ENCODE measurements at places on chromosomes 4 and X.

DNA sequence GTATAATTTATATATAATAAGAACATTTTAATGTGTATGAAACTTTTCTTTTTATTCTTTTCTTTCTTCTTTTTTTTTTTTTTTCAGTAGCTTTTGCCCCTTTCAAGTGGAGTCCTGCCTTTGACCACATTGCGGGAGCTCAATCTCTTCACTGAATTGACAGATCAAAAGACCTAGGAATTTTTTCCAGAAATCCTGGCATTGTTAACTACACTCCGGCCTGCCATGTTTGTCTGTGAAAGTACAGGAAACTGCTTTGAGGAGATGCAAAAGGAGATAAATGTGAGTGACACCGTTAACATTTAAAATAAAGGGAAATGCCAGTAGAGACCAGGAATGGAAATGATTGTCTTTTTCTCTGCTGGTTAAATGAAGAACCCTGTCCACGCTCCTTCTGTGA, 159.3 kb upstream of the VCX3A start:
- DNase-seq, result no peak

- DNase-seq, result no peak
Measured at GRCh38 chrX:37472836-37473235, 98.6 kb upstream of the LANCL3 start.

DNA sequence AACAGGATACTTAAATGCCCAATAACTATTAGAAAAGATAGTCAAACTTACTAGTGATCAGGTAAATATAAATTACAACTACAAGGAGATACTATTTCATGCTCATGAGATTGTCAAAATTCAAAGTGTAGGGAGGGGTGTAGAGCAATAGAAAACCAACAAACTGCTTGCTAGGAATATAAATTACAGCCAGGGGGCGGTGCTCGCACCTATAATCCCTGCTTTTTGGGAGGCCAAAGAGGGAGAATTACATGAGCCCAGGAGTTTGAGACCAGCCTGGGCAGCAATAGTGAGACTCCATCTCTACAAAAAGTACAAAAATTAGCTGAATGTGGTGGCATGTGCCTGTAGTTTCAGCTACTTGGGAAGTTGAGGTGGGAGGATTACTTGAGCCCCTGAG, 556.5 kb upstream of the NR3C2 start:
- no peak for DNase-seq

GRCh38 chrX:131987252-131987651, 35.9 kb upstream of the STK26 start:
- DNase-seq, result no peak

DNA sequence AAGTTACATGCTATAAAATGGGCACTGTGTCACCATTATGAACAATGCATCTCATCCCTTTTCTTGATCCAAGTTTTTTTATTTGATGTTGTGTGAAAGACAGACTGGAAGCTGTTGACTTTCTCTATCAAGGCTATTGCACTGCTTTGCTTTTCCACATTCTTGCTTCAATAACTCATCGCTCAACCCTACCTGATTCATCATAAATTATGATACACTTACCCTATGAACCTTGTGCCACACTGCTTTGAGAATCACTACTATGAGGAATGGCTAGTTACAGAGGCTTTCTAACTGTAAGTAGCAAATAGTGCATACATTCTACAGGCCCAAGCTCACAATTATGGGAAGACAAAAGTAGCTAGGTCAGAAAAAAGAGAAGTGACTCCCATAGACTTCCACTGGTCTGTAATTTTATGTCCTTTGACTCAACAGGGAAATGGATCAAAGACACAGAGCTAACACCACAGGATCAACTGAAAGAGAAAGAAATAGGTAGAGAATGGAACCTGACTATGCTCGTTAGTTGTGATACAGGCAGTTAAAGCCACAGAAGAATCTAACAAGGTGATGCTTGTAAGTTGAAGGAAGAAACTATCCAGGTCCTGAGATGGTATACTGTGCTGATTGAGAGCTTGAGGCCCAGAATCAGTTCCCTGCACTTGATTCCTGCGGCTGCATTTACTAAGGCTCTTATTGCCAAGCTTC, 163.5 kb downstream of the PPP3CA start:
- DNase-seq, result no peak

DNA sequence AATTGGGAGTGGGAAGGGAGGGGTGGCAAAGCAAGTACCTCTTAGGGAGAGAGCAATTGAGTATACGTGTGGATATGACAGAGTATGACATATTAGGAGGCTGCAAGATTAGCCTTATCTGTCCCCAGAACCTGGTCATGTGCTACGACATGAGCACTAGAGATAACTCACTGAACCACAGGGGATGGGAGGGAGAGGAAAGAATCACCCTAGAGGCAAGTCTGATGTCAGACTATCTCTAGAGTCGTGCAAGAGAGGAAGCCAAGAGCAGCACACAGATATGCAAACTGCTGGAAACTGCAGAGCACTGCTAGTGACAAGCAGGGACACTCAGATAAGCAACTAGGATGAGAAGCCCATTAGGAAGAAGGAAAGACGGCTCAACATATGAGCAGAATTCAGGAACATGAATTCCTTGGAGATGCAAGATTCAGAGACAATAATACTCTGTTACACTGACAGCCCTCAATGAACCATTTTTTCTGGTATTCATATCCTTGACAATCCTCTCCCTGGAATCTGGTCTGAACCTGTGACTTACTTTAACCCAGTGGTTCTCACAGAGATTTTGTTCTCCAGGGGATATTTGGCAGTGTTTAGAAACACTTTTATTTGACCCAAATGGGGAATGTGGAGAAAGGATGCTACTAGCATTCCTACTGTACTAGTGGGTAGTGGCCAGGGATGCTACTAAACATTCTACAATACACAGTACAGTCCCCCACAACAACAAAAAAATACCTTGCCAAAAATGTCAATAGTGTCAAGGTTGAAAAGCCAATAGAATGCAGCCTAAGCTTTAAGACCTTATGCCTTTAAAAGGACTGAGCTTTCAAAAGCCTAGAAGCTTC, 84.0 kb upstream of the BMP2K start:
- DNase-seq, result no peak

GRCh38 chr4:151442002-151442401, 33.0 kb downstream of the FHIP1A start:
- DNase-seq, result no peak

DNA sequence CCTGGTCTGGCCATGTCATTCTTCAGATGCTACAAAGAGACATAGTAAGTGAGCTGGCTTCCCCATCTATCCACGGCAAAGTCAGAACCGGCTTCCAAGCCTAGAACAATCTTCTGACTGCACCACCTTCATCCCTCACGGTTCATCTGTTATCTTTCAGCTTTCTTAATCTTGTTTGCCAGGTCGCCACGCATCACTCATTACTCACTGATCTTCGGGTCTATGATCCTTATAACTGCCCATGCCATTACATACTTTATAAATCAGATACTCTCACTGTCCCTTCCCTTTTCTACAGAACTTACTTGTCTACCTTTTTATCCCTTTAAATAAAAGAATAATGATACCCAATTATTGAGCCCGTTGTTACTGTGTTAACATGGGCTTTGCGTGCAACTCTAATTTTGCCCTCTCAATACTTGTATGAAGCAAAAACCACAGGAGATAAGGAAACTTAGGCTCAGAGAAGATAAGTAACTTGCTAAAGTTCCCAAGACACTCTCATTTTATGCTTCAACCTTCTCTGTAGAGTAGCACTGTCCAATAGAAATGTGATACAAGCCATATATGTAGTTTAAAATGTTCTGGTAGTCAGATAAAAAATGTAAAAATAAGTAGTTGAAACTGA, 171.7 kb downstream of the AMELX start:
- no peak for DNase-seq

DNA sequence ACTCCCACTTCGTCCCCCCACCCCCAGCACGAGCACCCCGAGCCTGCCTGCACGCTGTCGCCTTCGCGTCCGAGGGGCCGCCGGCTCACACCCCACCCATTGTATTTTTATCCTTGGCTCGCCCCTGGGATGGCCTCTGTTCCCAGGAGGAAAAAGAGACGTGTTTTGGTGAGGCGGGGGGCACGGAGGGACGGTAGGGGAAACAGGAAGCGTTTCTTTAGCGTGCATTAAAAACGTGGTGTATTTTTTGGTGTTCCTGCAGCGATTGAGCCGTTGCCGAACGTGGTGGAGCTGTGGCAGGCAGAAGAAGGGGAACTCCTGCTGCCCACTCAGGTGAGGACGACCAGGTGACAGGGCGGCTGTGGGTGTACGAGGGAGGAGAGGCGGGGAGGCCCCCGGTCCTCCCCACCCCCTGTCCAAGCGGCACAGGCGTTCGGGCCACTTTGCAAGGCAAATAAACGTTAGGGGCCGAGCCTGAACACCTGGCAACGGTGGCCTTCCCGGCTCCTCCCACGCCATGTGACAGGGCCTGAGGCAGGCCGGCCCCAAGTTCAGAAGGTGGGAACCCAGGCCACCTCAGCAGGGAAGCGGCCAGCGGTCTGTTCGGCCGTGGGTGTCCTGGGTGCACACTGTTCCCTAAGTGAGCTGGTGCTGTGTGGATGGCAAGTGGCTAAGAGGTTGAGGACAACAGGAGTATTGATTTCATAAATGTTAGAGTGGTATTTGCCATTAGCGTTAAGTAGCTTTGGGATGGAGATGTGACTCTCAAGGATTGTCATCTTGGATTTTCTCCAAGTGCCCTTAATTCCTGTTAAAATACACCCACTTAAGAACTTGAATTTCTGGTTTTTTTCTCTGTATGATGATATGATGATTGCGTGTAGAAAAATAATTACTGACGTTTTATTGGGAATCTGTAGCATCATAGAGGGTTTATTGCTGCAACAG, 1.1 kb downstream of the TMEM131L start:
- DNase-seq, result peak; percentile 47

DNA sequence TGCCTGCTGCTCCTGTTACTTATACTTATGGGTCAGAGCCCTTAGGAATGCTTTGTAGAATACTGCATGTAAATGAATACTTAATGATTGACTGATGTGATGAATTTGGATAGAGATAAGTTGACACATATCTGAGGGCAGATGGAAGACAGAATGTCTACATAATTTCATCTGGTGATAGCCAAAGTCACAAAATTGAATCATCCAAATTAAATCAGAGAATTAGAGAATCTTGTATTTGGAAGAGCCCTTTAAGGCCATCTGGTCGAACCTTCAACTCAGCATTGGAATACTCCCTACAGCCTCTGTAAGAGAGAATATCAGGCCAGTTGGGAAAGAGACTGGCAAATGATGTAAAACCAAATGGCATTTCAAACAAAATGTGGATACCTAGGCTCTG, 944.8 kb downstream of the RPA4 start:
- no peak for DNase-seq

GRCh38 chr4:44927399-44928380, 201.3 kb upstream of the GNPDA2 start:
- DNase-seq, result peak; percentile 25

DNA sequence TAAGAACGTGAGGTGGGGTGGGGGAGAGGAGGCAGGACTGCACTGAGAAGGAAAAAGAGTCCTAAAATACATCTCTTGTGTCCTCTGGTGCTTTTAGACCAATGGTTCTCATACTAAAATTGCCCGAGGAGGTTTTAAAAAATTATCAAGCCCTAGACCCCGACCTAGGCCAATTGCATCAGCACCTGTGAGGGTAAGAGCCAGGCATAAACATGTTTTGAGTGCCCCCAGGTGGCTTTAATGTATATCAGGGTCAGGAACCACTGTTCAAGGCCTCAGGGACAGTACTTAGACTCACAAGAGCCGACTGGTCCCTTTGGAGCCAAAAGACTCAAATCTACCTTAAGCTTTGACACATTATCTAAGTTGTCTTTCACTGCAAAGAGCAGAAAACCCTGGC, 37.5 kb upstream of the TMEM150C start:
- no peak for DNase-seq

- DNase-seq, result no peak
Measured at GRCh38 chr4:175784986-175785525, 27.0 kb downstream of the GPM6A start.

DNA sequence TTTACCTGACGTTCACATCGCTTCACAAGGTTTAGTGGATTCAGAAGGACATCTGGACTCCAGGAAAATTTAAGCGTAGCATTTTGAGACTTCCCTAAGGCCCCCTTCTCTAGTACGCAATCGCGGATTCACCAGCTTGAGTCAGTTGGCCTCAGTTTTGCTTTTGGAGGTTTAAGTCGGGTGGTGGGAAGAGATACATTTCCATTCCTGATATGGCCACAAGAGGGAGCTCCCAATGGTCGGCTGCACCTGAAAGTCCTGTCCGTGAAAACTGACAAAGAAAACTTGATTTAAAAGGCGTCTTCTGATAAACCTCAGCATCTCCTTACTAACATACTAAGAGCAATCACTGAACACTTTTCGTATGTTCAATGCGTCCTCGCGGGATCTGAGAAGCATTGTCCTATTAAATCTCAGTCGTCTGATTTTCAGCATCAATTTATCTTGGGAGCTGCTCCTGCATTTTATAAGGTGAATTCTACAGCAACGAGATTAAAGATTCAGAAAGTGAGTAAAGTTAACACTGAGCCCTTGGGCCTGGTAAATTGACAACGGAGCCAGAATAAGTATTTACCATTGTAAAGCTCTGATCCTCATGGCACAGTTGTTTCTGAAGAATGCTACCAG, 50.6 kb downstream of the LGI2 start:
- peak; percentile 65 for DNase-seq

GRCh38 chr4:77172336-77172735, 15.3 kb downstream of the CCNG2 start:
- DNase-seq, result no peak

DNA sequence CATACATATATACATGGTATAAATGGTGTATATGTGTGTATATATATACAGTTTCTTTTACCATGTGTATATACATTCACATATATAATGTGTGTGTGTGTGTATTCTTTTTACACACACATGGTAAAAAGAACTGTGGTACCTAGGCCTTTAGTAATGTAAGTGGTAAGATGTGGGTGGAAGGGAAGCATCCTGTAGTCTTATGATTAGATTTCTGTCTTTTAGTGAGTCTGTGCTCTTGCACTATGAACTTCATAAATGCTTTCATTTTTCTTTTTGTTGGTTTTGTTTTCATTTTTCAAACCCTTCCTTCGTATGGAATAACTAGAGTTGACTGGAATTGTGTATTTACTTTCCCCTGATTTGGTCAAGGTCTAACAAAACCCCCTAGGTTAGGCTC, 12.1 kb downstream of the PABPC4L start:
- DNase-seq, result no peak

DNA sequence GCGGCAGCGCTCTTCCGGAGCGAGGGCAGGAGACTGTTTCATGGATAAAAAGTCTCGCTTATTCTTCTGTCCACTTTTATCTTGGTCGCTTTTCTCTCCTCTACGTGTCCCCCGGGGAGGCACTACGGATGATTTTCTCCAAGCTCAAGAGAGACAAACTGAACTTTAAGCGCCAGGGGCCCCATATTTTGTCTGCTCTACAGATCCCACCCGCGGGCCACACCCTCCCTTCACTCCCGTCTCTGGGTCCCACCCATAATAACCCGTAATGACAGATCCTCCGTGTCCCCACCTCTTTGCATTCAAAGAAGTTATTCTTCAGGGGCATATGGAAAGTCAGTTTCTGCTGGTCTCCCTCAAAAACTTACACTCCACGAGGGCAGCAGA, at the start of gene CORIN:
Gene CORIN, minus strand, starts transcription at position 160 of the 387 bp plus-strand sequence. Its CDS starts 118 bp downstream, at position 42.
- no peak for DNase-seq

Data from NCI-H774 (cell line).